ENCODE measurements at places on chromosomes 6 and 20.

DNA sequence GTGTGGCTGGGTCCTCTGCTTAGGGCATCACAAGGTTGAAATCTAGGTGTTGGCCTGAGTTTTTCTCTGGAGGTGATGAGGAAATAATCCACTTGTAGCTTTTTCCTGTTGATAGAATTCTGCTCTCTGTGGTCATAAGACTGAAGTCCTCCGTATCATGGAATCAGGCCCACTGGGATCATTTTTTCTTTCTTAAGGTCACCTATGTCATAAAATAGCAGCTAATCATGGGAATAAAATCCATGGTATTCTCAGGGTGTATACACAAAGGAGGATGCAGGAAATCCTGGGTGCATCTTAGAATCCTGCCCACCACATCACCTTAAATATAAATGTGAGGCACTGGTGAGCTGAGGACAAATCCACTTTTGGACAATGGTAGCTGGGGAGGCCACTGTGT is 72.7 kb downstream of the PRDM1 start:
- no peak for DNase-seq

- no peak for DNase-seq
Observed at GRCh38 chr20:36311141-36311853, 5.2 kb downstream of the DLGAP4 start.

DNA sequence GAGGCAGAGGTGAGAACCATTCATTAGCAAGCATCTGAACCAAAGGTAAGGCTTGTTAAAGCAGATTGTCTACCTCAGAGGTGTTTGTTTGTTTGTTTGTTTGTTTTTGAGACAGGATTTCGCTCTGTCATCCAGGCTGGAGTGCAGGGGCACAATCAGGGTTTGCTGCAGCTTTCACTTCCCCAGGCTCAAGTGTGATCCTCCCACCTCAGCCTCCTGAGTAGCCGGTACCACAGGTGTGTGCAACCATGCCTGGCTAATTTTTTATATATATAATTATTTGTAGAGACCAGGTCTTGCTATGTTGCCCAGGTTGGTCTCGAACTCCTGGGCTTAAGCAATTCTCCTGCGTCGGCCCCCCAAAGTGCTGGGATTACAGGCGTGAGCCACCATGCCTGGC is 17.2 kb downstream of the CYP39A1 start:
- DNase-seq = no peak

- no peak for DNase-seq
Observed at GRCh38 chr6:20028562-20028961, 183.7 kb downstream of the MBOAT1 start.

DNA sequence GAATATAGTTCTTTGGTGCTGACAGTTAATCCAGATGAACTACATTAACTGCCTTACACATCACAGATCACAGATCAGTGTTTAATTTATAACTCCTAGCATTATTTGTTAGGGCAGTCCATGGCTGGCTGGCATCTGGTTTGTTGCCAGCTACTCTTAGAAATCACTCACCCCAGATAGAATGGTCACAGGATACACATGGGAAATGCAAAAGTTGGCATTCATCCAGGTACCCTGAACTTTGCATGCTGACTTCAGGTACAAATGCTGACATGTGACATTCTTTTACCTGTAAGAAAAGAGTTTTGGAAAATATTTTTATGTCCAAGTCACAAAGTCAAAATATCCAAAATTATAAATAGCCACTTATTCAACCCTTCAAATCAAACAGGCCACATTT is 20.2 kb downstream of the FBXL4 start:
- DNase-seq = no peak

DNA sequence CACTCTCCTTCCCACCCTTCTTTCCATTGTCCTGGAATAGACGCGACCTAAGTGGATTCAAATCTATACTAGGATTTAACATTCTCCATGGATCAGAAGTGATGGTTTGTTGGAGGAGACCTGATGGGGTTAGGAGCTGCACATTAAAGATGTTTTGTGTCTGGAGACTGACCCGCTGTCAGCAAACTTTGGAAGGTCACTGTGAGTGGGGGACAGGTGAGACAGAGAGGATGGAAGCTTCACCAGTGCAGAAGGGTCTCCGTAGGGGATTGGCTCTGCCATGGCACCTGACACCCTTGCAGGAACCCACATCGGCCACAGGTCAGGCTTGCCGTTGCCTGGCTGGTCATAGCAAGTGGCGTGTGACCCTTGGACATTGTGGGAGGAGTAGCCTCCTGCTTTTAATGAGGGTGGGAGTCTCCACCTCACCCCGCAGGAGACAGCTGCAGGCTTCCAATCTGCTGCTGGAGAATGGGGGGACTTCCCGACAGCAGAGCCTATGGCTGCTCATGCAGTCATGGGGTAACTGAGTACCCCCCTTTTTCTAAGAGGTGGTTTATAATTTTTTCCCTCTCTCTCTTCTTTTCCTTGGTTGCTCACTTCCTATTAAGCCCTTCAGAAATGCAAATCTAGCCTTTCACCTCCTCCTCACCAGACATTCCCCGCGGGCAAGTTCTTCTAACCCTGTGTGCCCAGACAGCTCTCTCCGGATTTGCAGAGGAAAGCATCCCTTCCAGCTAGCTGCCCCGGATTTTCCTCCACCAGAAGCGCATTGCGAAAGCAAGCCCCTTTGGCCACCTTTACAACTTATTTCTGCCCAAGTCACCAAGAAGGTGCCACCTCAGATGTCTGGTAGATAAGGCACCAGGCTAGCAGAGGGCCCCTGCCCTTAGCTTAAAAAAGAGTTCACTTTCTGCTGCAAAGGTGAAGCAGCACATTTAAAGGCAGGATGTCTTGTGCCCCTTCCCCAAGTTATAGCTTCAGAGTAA is 53.5 kb downstream of the DACT2 start:
- no peak for DNase-seq

DNA sequence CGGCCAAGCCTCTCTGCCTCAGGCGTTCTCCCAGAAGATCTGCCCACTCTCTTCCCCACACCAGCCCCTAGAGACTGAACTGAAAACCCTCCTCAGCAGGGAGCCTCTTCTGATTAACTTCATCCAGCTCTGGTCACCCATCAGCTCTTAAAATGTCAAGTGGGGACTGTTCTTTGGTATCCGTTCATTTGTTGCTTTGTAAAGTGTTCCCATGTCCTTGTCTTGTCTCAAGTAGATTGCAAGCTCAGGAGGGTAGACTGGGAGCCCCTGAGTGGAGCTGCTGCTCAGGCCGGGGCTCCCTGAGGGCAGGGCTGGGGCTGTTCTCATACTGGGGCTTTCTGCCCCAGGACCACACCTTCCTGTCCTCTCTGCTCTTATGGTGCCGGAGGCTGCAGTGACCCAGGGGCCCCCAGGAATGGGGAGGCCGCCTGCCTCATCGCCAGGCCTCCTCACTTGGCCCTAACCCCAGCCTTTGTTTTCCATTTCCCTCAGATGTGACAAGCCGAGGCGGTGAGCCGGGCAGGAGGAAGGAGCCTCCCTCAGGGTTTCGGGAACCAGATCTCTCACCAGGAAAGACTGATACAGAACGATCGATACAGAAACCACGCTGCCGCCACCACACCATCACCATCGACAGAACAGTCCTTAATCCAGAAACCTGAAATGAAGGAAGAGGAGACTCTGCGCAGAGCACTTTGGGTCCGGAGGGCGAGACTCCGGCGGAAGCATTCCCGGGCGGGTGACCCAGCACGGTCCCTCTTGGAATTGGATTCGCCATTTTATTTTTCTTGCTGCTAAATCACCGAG is 14.2 kb downstream of the VEGFA start:
- no peak for DNase-seq

DNA sequence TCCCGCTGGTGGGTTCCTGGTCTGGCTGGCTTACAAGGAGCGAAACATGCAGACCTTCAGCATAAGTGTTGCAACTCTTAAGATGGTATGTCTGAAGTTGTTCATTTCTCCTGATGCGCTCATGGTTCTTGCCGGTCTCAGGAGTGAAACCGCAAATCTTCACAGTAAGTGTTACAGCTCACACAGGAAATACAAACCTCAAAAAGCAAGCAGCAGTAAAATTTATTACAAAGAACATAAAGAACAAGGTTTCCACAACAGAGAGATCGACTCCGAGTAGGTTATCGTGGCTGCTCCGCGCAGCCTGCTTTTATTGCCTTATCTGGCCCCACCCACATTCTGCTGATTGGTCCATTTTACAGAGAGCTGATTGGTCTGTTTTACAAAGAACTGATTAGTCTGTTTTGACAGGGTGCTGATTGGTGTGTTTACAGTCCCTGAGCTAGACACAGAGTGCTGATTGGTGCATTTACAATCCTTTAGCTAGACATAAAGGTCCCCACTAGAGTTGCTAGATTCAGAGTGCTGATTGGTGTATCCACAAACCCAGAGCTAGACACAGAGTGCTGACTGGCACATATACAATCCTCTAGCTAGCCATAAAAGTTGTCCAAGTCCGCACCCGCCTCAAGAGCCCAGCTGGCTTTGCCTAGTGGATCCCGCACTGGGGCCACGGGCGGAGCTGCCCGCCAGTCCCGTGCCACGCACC is 39.2 kb downstream of the TRIM27 start:
- DNase-seq = peak; percentile 53

Data from T-helper 17 cell (primary cell).